Posterior vena cava (tissue), 2 donors: ENCODE measurements at places on chromosomes 2 and 18. TPM values are rescaled to one million over a fixed set of nuclear protein-coding genes. Genes with fewer than 3 reads are reported as not detected.

DNA sequence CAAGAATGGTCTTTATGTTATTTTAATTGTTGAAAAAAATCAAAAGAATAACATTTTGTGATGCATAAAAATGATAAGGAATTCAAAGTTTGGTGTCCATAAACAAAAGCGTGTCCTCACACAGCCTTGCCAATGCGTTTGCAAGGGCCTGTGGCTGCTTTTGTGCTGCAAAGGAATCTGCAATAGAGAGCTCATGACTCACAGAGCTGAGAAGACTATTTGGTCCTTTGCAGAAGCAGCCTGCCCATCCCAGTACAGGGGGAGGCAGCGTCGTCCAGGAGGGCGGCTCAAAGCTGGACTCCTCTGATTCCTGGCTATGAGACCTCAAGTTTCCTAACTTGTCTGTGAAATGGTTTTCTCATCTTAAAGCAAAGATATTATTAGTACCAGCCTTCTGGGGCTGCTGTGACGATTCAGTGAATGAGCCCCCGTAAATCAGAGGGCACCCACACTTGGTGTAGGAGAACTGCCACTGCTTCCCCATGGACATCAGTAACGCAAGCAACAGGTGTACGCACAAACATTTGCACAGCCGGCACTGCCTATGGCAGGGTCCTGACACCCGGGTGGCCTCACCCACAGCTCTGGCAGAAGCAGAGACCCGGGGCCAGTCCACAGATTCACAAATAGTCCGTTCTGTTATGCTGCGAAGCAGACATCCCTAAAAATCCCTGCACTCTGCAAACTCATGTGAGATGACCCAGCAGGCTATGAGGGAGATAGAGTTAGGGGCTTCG lies 70.6 kb upstream of the ASAP2 start:
- DNase-seq, result no peak

DNA sequence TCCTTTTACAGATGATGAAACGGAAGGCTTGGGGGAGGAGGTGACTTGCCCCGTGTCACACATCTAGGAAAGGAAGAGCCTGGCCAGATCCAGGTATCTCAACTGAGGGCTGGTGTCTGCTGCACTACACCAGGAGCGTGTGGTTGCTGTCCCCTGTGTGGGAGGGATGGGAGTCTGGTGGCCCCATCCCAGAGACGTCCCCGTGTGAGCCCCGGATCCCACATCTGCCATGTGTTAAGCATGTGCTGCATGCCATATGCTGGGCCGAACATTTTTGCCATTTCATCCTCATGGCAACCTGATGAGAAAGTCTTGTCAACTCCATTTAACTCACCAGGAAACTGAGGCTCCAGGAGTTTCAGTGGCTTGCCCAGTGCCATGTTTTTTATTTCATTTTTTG lies 4.2 kb downstream of the GAREM2 start:
- no peak for DNase-seq

DNA sequence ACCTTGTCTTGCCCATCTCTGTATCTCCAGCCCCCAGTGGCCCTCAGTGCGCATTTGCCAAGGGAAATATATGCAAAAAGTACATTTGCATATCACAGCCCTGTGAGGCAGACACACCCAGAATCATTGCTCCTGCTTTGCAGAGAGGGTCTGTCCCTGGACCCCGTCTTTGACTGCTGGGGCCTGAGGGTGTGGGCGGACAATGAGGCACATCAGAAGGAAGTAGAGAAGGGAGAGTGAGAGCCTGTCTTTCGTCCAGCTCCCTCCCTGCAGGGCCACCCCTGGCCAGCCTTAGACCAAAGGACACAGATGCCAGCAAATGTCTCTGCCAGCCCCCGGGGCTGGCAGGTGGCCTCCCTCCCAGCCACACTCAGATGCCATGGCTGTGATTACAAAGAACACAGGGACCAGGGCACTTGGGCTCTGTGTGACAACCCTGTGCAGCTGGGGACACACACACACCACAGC lies 516.2 kb upstream of the MYT1L start:
- DNase-seq, result no peak

DNA sequence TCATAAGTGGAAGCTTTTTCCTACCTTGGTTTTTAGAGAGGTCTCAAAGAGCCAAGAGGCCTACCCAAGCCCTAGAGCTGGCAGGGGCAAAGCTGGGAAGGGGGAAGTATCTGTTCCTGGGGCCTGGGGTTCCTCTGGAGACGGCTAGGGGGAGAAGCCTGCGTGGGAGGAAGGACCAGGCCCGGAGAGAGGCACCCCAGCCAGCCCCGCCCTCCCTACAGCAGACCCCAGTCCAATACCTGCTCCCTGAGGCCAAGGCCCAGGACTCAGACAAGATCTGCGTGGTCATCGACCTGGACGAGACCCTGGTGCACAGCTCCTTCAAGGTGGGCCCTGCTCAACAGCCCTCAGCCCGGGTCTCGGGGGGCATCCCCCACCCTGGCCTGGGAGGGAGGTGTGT lies 2.2 kb downstream of the CTDSP1 start:
- DNase-seq, result no peak

GRCh38 chr2:121490584-121491133 lies 40.0 kb upstream of the RNU4ATAC start:
- no peak for DNase-seq

DNA sequence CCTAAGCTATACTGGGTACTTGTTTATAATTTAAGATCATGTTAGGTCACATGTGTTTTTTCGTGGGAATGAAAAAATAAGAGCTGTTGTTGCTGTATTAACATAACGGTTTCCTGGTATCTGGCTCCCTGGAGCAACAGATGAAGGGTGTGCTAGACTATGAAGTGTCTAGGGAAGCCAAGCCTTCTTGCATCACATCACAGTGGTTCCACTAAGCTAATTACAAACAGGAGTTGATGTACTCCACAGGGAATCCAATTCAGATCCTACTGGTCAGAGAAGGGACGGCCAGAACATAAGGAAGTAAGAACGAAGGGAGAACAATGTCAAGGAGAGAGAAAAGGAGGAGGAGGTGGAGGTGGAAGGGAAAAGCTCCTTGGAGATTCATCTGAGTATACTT lies 193.0 kb upstream of the CYP26B1 start:
- DNase-seq, result no peak

DNA sequence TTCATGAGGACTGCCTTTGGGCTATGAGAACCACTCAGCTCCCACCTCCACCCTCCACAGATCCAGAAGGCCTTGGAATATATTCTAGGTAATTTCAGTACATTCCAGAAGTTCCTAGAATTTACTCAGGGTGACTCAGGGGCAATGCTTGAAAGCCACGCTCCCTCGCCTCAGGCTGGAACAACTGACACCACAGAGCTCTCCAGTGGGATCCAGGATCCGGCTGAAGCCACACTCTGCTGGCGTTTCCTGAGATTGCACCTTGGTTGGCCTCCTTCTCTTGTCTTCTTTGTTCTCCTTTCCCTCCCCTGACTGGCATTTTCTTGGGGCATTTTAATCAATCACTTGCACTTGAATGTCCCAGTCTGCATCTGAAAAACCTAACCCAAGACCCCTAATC lies 92.6 kb upstream of the KCNE4 start:
- DNase-seq, result no peak

GRCh38 chr2:43149482-43150107 lies 76.8 kb downstream of the ZFP36L2 start:
- DNase-seq, result no peak

GRCh38 chr2:114185501-114185900 lies 256.9 kb upstream of the DPP10 start:
- DNase-seq, result no peak

DNA sequence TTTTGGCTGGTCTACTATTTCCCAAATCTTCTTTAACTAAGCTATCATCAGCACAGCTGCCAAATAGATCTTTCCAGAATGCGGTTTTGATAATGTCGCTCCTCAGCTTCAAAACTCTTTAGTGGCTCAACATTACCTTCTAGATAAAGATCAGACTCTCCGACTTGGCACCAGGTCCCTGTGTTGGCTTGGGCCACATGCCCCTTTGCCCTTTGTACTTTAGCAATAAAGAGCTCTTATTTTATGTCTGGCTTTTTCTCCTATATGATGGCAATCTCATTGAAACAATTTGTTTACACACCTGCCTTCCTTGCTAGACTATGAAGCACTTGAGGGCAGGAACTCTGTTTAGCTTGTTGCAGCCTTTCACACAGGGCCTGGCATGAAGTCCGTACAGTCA lies 128.9 kb upstream of the GATA6 start:
- DNase-seq, result no peak

DNA sequence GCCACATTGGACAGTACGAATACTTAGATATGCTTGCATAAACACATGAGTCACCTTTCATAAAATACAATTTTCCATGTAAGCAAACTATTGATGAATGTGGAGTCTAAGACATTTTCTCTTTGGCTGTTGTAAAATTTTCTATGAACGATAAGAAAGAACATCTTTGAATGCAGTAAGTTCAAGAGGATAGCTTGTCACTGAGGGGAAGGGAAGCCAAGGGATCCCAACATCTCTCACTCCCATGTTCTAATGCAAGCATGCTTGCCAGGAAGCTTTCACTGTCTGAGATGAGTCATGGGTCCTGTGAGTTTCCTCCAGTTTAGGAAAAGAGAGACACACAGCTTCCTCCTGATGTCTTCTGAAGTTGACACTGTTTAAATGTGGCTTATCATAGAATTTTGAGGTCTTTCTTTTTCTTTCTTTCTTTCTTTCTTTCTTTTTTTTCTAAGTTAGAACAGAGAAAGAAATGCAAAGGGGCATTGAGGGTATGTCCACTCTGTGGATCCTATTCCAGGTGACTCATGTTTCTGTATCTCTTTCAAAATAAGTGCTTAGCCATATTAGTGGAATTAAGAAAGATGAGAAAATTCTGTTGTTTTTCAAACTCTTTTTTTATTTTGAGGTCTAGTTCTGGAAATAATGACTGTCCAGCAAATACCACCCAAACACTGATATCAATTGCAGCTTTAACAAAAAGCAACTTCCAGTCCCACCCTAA lies 146.6 kb downstream of the RDH14 start:
- DNase-seq, result no peak

GRCh38 chr2:189091253-189091652 lies 88.3 kb downstream of the COL5A2 start:
- DNase-seq, result no peak

- no peak for DNase-seq
Measured at GRCh38 chr18:11955239-11956029, 25.9 kb upstream of the IMPA2 start.

- DNase-seq, result no peak
Measured at GRCh38 chr18:7618891-7619442, 51.9 kb downstream of the PTPRM start.

GRCh38 chr2:176101842-176102241 lies 2.2 kb downstream of the HOXD12 start:
- no peak for DNase-seq

GRCh38 chr2:232629129-232629475 lies 4.3 kb upstream of the EFHD1 start:
- DNase-seq, result no peak

DNA sequence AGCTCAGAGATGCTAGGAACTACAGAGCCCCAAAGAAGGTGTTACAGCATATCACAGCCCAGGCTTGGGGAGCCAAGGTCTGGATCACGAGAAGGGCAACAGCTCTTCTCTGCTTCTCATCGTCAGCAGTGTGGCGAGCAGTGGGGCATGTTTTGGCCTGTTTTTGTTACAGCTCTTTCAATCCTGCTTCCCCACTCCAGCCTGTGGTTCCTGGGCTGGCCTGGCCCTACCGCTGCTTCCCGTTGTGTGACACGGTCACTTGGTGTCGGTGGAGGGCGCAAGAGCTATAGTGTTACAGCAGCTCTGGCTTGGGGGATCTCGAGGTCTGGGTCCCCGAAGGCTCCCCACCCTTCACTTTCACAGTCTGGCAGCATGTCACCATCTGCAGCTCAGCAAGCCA lies 870.2 kb downstream of the CBLN2 start:
- DNase-seq, result peak; percentile 75

DNA sequence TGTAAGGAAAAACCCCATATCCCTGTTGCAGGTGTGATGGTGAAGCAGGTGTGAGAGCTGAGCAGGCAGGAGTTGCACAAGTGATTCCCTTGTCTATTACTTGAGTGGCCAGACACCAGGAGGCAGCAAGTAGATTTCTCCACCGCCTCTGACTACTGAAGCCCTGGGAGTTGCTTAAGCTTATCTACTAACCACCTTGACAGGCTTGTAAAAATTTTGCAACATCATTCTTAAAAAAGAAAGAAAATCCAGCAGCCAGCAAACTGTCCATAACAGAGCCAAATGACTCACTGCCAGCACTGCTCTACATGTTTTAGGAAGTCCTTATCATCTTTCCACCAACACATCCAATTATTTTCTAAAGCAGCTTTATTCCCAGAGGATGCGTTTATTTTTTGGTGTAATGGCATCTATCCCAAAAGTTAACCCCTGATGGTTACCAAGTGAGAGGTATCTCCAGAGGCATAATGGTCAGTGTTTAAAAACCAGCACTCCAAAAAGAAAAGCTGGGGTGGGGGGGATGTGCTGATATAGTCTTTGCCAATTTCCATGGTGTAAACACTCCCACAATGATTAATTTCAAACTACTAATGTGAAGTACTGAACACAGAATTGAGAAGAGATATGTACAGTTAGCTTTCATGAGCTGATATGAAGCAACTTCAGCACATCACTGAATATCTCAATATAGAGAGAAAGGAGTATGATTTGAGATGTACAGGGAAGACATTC lies 16.3 kb upstream of the GPR39 start:
- DNase-seq, result no peak

GRCh38 chr2:133458280-133458679 lies 110.0 kb downstream of the NCKAP5 start:
- no peak for DNase-seq

DNA sequence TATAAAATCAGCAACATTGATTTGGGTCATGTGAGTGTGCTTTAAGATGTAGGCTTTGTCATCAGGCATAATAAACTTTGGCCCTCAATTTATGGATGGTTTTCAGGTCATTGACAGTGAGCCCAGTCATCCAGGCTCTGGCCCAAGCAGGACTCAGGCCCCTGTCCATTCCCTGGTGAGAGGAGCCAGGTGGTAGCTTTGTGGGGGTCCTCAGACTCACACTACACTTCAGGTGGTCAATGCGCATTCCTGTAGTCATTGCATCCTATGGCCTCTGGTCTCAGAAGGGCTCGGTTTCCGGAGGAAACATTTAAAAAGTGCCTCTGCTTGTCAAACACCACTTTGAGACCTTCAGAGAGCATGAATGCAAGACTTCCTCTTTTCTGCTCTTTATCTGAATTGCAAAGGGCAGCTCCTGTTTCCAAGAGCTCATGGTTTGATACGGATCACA lies 20.2 kb downstream of the LGALSL start:
- no peak for DNase-seq

GRCh38 chr2:122736279-122736678 lies 980.8 kb downstream of the TSN start:
- DNase-seq, result no peak

GRCh38 chr18:37343542-37343851 lies 222.1 kb downstream of the CELF4 start:
- no peak for DNase-seq

Gene FBXO15
- not detected for total RNA-seq

Gene TMEM178A
- 0.69 TPM for total RNA-seq

Gene RAB31
- 107 TPM for total RNA-seq

Gene GPR45
- total RNA-seq, result not detected

Gene DNAJC27
- total RNA-seq, result 7.2 TPM

Gene SCLY
- total RNA-seq, result 11.5 TPM

Gene C2orf78
- total RNA-seq, result not detected

Gene TMEM18
- total RNA-seq, result 15.7 TPM

Gene LIMS3
- total RNA-seq, result 4.9 TPM

Gene OXER1
- total RNA-seq, result 1.00 TPM

Gene LIPG
- total RNA-seq, result 1.2 TPM
